ENCODE measurements at places on chromosomes 16 and 17. TPM values are rescaled to one million over a fixed set of nuclear protein-coding genes. Genes with fewer than 3 reads are reported as not detected.

Gene CMTM1
- total RNA-seq: 1.9 TPM

Gene SYT17
- total RNA-seq: 0.12 TPM

Gene LCMT1
- total RNA-seq: 31.5 TPM

Gene ZNF768
- total RNA-seq: 10.3 TPM

Gene KRT36
- total RNA-seq: 0.12 TPM

Gene EXOC3L1
- not detected for total RNA-seq

Gene RNF112
- total RNA-seq: 1.6 TPM

Gene FOXC2
- total RNA-seq: 4.1 TPM

Gene PPP1R27
- total RNA-seq: 0.15 TPM

Gene MLST8
- total RNA-seq: 16.5 TPM

Gene TMEM100
- 1.2 TPM for total RNA-seq

Gene TMEM98
- total RNA-seq: 224 TPM

Gene NDRG4
- 25.6 TPM for total RNA-seq

Gene DLX3
- not detected for total RNA-seq

Gene PRSS22
- total RNA-seq: not detected

Gene TEDC2
- total RNA-seq: under 0.01 TPM

Gene HSD17B1
- total RNA-seq: 8.9 TPM

Gene CTRB2
- total RNA-seq: not detected

Gene SALL1
- not detected for total RNA-seq

Gene CCDC144A
- 12.0 TPM for total RNA-seq

Gene PABPN1L
- not detected for total RNA-seq

Gene SLC5A2
- total RNA-seq: 0.15 TPM

Gene ITGAL
- total RNA-seq: under 0.01 TPM

Gene RBFOX1
- not detected for total RNA-seq

Gene ZNF19
- 1.6 TPM for total RNA-seq

Gene KLHL36
- 48.2 TPM for total RNA-seq

Gene G6PC1
- not detected for total RNA-seq

Gene TP53TG3B
- total RNA-seq: 0.08 TPM

Gene SLC35G6
- not detected for total RNA-seq

Gene CDH8
- total RNA-seq: 9.5 TPM

Gene TUBG1
- total RNA-seq: 23.5 TPM

Gene PTX4
- not detected for total RNA-seq

Gene HEATR9
- not detected for total RNA-seq

Gene SLC12A3
- under 0.01 TPM for total RNA-seq

Gene CHAD
- total RNA-seq: not detected

Gene DRC3
- 3.0 TPM for total RNA-seq

Gene MYL4
- 0.08 TPM for total RNA-seq

Gene ZFPM1
- 0.59 TPM for total RNA-seq

Gene NPIPA5
- 1.5 TPM for total RNA-seq

Gene CBFA2T3
- not detected for total RNA-seq

Gene PSMC3IP
- total RNA-seq: 2.8 TPM

Gene HES7
- total RNA-seq: not detected

Gene SRCIN1
- total RNA-seq: under 0.01 TPM

Gene C1QTNF1
- total RNA-seq: 98.7 TPM

Gene MAP3K3
- total RNA-seq: 27.4 TPM

Gene TEX14
- total RNA-seq: not detected

Gene ST6GALNAC1
- not detected for total RNA-seq

Gene TAC4
- total RNA-seq: not detected

Gene TBC1D28
- not detected for total RNA-seq

Gene FGF11
- total RNA-seq: 2.6 TPM

Gene HOXB6
- 0.12 TPM for total RNA-seq

Gene BAIAP3
- not detected for total RNA-seq

Gene DPEP3
- not detected for total RNA-seq

Gene GAST
- not detected for total RNA-seq

Gene CACNG3
- total RNA-seq: not detected

Gene ARL5C
- total RNA-seq: not detected

Measured in smooth muscle cell of the coronary artery (primary cell).